Type B pancreatic cell (in vitro differentiated cells): ENCODE measurements at places on chromosomes 3 and 15. TPM values are rescaled to one million over a fixed set of nuclear protein-coding genes. Genes with fewer than 3 reads are reported as not detected.

DNA sequence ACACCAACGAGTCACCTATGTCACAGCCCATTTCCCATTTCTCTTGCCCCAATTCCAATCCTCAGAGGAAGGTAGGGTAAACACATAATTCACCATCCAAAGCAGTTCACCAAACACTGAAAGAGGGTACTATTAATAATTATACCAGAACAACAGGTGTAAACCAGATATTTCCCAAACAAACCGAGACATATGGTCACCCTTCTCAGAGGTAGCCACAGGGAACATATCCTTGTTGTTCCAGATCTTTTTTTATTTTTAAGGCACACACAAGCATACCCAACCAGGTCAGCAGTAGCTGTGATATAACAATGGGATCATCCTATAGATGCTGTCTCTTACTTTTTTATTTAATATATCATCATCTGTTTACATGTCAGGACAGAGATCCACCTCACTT is 24.7 kb downstream of the MAGI1 start:
- H3K36me3 ChIP-seq, result no peaks in the 10 kb centered on the region
- no peaks in the 10 kb centered on the region for H3K27me3 ChIP-seq
- H3K27ac ChIP-seq, result no peak overlapping the region
- H3K4me1 ChIP-seq, result peaks cover 33% of the 10 kb centered on the region
- no peak overlapping the region for H3K4me3 ChIP-seq
- no peak for DNase-seq

DNA sequence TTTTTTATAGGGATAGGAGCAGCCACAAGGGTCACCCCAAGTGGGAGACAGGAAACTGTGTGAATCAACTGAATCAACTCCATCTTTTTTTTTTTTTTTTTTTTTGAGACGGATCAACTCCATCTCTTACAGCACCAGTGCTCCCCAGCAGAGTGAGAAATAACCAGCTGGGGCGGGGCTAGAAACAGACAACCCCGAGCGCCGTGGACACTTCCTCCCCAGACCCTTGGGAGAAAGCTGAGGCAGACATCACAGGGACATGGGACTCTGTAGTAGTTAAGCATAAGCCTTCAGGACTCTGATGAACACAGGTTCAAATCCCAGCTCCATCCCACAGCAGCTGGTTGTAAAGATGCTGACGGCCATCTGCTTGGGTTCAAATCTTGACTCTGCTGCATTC is 75.4 kb downstream of the PRICKLE2 start:
- peaks cover 30% of the 10 kb centered on the region for H3K4me1 ChIP-seq
- no peak overlapping the region for H3K27ac ChIP-seq
- peaks cover 3% of the 10 kb centered on the region for H3K27me3 ChIP-seq
- DNase-seq, result no peak

DNA sequence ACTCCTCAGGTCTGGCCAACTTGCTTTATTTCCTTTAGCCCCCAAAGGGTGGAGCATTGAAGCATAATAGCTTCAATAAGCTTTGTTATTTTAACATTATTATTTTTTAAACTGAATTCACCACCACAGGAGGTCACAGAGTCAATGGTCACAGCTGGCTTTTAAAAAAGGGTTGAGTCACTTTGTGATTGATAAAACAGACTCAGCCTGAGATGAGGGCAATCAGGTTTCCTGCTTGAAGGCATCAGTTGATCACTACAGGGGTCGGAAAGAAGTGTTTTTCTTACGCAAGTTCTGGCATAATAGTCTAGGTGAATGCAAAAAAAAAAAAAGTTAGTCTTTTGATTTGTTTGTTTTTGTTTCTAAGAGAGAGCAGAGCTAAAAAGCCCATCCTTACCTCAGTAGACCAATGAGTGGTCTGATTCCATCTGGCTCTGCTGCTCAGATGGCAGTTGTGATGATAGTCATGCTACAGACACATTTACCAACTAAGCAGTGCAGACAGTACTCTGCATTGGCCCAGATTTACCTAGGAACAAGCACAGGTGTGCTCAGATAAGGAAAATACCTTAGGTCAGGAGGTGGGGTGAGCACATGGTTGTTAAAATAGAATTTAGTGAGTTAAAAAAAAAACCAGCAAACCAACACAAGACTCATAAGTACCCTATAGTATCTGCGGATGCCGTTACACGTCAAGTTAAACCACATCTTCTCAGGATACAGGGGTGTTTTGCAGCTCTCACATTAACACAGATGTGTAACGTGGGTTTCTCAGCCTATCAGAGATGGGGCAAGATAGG is 22.6 kb downstream of the ZNF80 start:
- H3K36me3 ChIP-seq, result no peaks in the 10 kb centered on the region
- peaks cover 4% of the 10 kb centered on the region for H3K4me1 ChIP-seq
- DNase-seq, result no peak
- H3K4me3 ChIP-seq, result no peak overlapping the region

GRCh38 chr3:42216302-42216701 is 49.7 kb downstream of the CCK start:
- H3K27ac ChIP-seq, result no peak overlapping the region
- no peaks in the 10 kb centered on the region for H3K27me3 ChIP-seq
- no peak for DNase-seq
- H3K4me3 ChIP-seq, result no peak overlapping the region
- H3K4me1 ChIP-seq, result no peaks in the 10 kb centered on the region

- H3K27ac ChIP-seq, result no peak overlapping the region
- H3K27me3 ChIP-seq, result peaks cover 5% of the 10 kb centered on the region
- no peak overlapping the region for H3K4me3 ChIP-seq
- no peak for DNase-seq
- no peaks in the 10 kb centered on the region for H3K4me1 ChIP-seq
These were observed 71.8 kb upstream of the FHIT start for GRCh38 chr3:61323094-61323493.

- DNase-seq, result no peak
- H3K36me3 ChIP-seq, result peaks cover 7% of the 10 kb centered on the region
- no peaks in the 10 kb centered on the region for H3K27me3 ChIP-seq
- peak overlapping the region; percentile 84 for H3K27ac ChIP-seq
- H3K4me1 ChIP-seq, result peaks cover 28% of the 10 kb centered on the region
- peak overlapping the region; percentile 29 for H3K4me3 ChIP-seq
These were observed 171.9 kb downstream of the FMN1 start for GRCh38 chr15:33022629-33023028.

- H3K27ac ChIP-seq, result no peak overlapping the region
- peaks cover 7% of the 10 kb centered on the region for H3K4me1 ChIP-seq
- H3K4me3 ChIP-seq, result no peak overlapping the region
- DNase-seq, result no peak
These were observed 98.3 kb downstream of the TOP2B start for GRCh38 chr3:25566358-25566920.

- no peak for DNase-seq
- H3K27me3 ChIP-seq, result no peaks in the 10 kb centered on the region
- no peaks in the 10 kb centered on the region for H3K36me3 ChIP-seq
- H3K4me1 ChIP-seq, result peaks cover 10% of the 10 kb centered on the region
- no peak overlapping the region for H3K4me3 ChIP-seq
- H3K27ac ChIP-seq, result no peak overlapping the region
These were observed 45.8 kb upstream of the FOXP1 start for GRCh38 chr3:71629289-71629688.

DNA sequence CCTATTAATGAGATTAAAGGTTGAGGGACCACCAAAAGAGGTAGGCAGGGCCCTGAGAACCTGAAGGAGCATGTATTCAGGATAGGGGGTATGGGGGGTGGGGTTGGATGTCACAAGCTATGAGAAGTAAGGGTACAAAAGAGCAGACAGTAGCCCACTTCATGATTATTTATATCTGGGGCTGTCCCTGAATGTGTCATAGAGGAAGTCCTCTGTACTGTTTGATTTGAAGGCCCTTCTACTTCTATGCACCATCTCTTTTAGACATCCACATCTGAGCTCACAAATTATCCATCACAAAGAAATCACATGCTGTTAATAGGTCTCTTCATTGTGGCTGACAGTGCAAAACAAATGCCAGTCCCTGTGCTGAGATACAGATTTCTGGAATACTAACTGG is 68.6 kb downstream of the FHIT start:
- H3K27ac ChIP-seq, result no peak overlapping the region
- H3K4me3 ChIP-seq, result no peak overlapping the region
- H3K36me3 ChIP-seq, result no peaks in the 10 kb centered on the region
- H3K4me1 ChIP-seq, result peaks cover 21% of the 10 kb centered on the region
- DNase-seq, result no peak
- H3K27me3 ChIP-seq, result no peaks in the 10 kb centered on the region

Gene PCBP4
- total RNA-seq, result 74.8 and 91.9 TPM in 2 replicates

Gene ZBTB20
- total RNA-seq, result 7.6 and 14.4 TPM in 2 replicates
